ENCODE measurements at places on chromosomes 13 and 19.

DNA sequence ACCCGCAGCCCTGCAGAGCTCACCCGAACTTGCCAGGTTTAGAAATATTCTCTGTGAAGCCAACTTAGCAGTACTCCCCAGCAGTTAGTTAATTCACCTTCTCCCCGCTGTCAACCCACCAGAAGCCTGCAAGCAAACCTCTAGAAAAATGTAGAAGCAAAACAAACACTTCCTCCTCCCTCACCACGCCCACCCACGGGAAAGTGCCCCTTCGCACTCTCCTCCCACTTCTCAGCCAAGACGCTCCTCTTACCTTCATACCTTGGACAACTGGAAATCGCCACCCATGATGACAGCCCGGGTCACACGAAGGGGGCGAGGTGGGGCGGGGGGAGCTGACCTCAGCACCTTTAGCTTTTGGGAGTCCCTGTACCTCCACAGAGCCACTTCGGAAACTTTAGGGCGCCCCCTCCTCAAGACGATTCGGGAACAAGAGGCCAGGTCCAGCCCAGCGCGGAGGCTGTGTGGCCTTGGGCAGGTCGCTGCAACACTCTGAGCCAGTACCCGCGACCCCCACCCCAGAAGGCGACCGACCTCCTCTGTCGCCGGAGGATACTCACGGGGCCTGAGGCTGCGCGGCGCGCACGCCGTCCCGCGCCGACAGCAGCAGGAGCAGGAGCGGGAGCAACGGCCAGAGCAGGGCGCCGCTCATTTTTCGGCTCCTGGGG, 485 bp downstream of the CPAMD8 start:
- DNase-seq, result no peak

GRCh38 chr19:43555185-43555770, 20.0 kb downstream of the XRCC1 start:
- DNase-seq, result peak; percentile 17

GRCh38 chr13:44746690-44747089, 170.6 kb upstream of the TSC22D1 start:
- DNase-seq, result no peak

DNA sequence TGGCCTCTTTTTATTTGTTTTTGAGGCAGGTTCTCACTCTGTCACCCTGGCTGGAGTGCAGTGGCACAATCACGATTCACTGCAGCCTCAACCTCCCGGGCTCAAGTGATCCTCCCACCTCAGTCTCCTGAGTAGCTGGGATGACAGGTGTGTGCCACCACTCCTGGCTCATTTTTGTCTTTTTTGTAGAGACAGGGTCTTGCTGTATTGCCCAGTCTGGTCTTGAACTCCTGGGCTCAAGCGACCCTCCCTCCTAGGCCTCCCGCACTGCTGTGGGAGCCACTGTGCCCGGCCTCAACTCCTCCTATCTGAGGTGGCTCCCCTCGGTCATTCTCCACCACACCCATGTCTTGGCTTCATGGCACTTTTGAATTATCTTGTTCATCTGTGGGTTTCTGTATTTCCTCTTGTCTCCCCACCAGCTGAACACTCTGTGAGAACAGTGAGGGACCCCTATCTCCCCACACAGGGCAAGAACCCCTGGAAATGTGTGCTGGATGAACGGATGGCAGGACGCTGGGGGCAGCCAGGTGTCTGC, 7.9 kb downstream of the CKM start:
- no peak for DNase-seq

GRCh38 chr19:6970443-6970842, 50.8 kb downstream of the MBD3L2B start:
- no peak for DNase-seq

- no peak for DNase-seq
These were observed 179.2 kb upstream of the ZNF507 start for GRCh38 chr19:32166238-32166637.

DNA sequence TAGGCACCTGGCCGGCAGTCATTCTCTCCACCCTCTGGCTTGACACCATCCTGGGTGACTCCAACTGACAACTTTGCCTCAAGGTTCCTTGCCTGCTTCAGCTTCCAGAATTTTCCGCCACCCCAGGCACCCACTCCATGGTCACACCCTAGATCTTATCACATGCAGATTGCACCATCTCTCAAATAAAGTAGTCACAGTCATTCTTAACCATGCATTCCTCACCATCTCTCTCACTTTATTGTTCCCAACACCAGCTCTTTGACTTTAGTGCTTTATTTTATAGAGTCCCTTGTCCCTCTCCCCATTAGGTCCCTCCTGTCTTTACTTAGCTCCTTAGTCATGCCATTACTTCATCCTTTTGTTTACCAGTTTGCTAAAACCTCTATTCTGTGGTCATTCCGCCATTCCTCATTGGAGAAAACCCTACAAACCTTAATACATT, 351.7 kb downstream of the SPRY2 start:
- DNase-seq, result no peak

DNA sequence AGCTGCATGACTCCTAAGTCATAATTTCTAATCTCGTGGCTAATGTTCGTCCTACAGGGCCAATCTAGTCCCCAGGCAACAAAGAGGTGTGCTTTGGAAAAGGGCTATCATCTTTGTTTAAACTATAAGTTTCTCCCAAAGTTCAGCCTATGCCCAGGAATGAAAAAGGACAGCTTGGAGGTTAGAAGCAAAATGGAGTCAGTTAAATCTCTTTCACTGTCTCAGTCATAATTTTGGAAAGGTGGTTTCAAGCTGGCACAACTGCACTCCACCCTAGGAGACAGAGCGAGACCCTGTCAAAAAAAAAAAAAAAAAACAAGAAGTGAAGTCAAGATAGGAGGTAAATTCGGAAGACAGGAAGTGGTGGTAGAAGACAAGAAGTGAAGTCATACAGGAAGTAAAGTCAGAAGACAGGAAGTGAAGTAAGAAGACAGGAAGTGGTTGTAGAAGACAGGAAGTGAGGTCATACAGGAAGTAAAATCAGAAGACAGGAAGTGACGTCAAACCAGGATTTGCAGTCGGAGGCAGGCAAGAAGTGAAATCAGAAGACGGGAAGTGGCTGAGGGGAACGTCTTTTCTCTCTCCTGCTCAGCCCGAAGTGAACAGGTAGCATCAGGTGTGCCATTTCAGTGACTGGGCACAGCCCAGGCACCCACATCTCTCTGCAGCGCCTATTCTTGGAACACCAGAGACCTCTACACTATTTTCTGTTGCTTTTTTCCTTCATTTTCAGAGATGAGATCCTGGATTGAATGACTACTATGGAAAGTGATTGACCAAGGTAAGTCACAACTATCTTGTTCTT, 32.2 kb downstream of the GP6 start:
- DNase-seq, result no peak

GRCh38 chr13:40466272-40466671, 200.2 kb downstream of the FOXO1 start:
- no peak for DNase-seq

DNA sequence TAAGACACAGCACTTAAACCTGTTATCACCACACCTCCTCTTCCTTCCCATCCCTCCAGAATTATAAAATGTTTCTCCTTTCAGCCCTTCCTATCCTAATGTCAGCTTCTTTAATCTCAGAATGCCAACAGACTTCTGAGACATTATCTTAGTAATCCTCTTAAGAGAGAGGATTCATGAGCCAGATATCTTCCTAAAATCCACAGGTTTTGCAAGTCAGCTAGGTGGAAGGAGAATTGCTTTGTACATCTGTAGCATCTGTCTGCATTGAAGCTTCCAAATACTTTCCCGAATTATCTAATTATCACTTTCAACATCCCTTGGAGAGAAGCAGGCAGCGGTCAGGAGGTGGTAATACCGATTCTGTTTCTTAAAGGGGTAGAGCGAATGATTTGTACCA, 179.1 kb downstream of the DCT start:
- no peak for DNase-seq

DNA sequence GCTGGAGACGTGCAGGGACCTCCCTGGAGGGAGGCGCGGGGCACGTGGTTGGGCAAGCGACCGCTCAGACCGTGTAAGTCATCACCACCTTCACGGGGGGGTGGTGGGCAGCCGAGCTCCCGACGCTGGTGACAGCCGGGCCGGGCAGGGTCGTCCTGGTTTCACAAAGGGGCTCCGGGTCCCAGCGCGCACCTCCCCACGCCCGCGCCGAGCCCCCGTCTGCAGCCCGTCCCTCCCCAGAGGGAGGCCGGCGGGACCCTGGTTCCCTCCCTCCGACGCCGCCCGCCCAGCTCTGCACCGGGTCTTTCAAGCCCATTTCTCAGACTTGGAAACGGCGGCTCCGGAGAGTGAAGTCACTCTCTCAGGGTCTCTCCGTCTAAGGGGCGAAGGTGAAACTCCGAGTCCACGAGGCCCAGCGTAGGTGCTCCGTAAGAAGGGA, 729 bp upstream of the ARID3A start:
- DNase-seq, result no peak

All from AG04449 (cell line).